ENCODE measurements at places on chromosomes 6 and 20.

DNA sequence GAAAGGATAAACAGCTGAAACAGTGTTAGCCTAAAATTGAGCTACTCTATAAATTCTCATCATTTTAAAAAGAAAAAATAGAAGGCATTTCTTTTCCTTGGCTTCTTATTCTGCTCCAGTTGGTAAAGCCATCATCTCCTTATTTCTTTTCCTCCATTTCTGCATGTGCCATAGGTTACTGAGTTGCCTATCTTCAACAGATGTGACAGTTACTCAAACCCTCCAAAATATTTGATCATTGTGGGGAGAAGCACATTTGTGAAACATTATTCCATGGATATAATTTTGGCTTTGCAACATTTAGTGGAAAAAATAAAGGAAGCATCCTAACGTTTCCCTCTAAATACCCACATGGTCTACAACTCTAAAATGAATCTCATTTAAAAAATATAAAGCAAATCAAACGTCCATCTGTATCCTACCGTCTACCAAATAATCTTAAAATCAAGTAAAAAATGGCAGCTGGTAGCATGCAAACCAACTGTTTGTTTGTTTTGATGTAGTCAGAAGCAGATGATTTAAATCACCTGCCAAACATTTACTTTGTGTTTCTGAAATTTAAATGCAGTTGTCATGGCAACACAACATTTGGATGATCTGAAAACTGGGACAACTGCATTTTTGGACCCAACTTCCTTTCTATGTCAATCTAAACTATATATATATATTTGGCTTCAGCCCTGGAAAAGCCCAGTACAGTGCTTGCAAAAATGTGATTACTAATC, 16.8 kb upstream of the SNX9 start:
- no peak for DNase-seq

DNA sequence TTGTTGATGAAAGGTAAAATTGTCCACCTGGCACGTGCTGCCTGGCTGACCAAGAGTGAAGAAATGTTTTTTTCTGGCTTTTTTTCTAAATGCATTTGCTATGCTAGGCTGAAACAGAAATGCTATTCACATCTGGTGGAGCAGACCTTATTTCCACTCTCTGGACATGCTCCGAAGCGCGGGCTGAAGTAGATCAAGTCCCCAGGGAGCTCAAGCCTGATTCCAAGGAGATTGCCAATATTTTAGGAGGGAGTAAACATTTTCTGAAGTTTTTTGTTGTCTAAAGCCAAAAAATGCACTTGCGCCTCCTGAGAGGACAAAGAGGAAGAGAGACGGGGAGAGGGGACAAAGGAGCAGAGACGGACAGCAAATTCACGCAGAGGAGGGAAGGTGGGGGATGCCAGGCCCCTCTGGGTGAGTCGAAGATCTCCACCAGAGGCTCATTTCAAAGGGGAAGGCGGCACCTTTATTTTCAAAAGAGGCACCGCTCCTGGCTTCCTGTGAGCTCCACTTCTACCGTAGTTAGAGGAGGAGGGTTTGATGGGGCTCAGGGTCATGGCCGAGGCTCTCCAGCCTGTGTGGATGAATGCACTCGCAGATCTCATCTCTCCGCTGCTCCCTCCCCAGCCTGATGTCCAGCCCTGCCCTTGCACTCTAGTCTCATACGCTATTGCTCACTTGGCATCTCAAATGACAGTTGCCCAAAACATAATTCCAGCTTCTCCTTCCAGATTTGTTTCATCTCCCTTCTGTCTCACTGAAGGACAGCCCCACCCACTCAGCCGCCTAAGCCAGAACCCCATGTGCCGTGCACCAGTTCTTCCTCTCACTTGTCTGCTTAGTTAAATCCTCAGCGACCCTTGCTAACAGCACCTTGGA, 23.1 kb upstream of the SMOC2 start:
- no peak for DNase-seq

- no peak for DNase-seq
These were observed 275.9 kb upstream of the EXOC2 start for GRCh38 chr6:968791-969190.

- no peak for DNase-seq
These were observed 22.1 kb downstream of the ADGRF5 start for GRCh38 chr6:46899659-46900058.

GRCh38 chr20:9458138-9458796, 56.1 kb upstream of the LAMP5 start:
- DNase-seq: no peak

DNA sequence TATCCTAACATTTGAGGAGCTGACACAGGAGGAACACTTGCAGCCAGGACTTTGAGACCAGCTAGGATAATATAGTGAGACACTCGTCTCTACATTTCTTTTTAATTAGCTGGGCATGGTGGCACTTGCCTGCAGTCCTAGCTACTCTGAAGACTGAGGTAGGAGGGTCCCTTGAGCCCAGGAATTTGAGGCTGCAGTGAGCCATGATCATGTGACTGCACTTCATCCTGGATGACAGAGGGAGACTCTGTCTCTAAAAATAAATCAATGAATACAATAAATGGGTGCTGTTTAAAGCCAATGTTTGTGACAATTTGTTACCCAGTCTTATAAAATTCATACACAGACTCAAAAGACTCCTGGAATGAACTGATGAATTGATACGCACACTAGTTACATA, 1.8 kb upstream of the HLA-G start:
- DNase-seq: no peak

GRCh38 chr20:57829805-57830514, 120.1 kb upstream of the PMEPA1 start:
- DNase-seq: no peak

DNA sequence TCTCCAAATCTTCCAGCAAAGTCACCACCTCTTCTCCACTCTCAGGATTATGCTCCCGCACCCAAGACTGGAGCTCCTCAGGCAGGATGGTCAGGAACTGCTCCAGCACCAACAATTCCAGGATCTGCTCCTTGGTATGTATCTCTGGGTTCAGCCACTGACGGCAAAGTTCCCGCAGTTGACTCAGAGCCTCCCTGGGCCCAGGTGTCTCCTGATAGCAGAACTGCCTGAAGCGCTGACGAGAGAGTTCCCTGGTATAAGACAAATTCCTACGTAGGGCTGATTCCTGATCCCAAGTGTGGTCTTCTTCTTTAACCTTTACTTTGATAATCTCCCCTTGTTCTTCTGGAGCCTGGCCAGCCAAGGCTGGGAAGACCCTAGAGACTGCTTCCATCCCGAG, 60.6 kb downstream of the GPX5 start:
- no peak for DNase-seq

DNA sequence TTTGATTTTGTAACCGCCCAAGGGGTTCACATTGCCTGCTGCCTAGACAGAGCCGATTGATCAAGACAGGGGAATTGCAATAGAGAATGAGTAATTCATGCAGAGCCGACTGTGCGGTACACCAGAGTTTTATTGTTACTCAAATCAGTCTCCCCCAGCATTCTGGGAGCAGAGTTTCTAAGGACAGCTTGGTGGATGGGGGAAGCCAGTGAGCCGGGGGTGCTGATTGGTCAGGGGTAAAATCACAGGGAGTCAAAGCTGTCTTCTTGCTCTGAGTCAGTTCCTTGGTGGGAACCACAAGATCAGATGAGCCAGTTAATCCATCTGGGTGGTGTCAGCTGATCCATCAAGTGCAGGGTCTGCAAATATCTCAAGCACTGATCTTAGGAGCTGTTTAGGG, 60.0 kb upstream of the EZR start:
- DNase-seq: peak; percentile 61

DNA sequence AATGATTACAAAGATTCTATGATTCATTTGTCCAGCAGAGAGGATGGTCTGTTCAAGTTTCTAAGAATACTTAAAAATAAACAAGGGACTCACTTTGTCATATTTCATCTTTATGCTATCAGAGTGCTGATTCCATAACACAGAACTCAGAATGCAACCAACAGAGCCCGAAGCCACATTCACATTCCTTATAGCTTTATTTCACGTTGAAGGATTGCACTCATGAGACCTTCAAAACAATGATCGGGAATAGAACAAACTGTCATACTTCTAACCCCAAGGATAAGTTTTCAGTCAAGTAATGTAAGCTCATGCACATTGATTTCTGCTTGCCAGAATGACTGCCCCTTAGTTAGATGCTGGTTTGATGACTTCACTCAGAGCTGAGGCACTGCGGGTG, 25.2 kb downstream of the FNDC1 start:
- no peak for DNase-seq

- DNase-seq: no peak
These were observed 47.1 kb downstream of the MCUR1 start for GRCh38 chr6:13767121-13767808.

- DNase-seq: no peak
These were observed 4.2 kb downstream of the RNASET2 start for GRCh38 chr6:166952121-166952520.

DNA sequence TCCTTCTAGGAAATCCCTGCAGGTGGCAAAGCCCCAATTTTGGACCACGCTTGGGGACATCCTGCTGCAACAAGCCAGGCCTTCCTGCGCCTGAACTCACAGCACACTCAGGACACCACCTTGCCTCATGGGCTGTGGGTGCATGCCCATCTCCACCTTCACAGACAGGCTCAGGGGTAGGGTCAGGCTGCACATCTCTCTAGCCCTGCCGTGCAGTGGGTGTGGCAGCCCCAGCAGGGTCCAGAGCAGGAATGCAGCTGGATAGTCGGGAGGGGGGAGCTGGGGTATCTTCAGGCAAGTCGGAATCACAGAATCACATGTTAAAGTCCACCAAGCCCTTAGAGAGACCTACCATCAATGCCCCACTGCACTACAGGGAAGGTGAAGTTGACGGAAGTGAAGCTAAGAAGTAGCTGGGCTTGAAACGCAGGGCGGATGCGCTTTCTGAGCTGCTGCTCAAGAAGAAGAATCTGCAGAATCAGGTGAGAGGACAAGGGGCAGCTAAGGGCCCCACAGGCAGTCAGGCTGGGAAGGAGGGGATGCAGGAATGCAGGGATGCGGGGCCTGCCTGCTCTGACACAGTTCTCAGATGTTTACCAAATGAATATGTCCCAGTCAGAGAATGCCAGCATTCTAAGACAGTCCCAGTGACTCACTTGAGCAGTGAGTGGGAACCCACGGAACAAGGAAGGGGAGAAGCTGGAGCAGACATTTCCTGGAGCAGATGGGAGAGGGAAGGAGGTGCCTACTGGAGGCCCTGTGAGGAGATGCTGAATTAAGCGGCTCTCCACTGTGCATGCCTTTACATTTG, 11.3 kb downstream of the SERPINB6 start:
- DNase-seq: no peak

DNA sequence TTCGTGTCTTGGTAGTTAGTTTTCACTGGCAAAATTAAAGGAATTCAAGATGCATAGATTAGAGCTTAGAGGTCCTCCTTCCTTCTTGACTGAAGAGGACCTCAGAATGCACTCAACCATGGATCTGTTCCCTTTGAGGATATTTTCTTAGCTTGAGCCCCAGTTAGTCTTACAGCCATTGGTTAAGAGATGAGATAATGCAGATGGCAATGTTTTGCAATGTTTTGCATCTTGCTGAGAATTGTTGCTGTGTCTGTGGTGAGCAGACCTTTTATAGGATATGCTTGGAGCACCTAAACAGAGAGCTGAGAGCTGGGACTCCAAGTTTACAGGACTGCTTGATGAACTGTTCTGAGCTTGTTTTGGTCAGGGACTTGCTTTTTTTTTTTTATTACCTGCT, 107.5 kb downstream of the TMEM170B start:
- no peak for DNase-seq

- DNase-seq: no peak
These were observed 133.8 kb downstream of the CLIC5 start for GRCh38 chr6:45881705-45882467.

DNA sequence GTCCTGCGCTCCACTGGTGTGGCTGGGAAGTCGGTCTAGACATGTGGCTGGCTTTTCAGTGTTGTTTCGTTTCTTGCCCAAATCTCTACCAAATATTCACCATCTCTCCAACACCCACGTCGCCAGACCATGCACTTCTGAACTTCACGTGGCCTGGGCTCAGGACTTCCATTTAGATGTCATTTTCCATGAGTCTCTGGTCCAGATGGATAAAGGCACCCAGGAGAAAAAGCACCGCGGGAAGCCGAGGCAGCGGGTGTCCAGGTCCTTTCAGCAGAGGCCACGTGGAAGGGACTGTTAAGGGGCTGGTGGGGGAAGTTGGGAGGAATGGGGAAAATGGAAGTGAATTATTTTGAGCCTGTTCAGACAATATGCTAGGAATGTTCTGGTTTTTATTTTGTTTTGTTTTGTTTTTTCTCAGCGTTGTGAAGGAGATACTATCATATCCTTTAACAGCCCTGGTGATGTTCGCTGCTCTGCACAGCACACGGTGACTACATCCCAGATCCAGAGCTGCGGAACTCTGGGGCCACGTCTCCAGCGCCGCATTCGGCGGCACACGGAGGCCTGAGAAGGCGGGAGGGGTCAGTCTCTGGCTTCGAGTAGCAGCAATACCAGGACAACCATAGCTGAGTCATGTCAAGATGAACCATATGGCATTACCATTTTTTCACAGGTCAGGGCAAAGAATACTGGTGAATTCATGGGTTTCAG, 230.3 kb downstream of the THBS2 start:
- DNase-seq: no peak
